Type B pancreatic cell (in vitro differentiated cells): ENCODE measurements at places on chromosomes 5 and 9. TPM values are rescaled to one million over a fixed set of nuclear protein-coding genes. Genes with fewer than 3 reads are reported as not detected.

GRCh38 chr9:69421908-69422801 lies 97.1 kb downstream of the ENTREP1 start:
- DNase-seq: no peak

DNA sequence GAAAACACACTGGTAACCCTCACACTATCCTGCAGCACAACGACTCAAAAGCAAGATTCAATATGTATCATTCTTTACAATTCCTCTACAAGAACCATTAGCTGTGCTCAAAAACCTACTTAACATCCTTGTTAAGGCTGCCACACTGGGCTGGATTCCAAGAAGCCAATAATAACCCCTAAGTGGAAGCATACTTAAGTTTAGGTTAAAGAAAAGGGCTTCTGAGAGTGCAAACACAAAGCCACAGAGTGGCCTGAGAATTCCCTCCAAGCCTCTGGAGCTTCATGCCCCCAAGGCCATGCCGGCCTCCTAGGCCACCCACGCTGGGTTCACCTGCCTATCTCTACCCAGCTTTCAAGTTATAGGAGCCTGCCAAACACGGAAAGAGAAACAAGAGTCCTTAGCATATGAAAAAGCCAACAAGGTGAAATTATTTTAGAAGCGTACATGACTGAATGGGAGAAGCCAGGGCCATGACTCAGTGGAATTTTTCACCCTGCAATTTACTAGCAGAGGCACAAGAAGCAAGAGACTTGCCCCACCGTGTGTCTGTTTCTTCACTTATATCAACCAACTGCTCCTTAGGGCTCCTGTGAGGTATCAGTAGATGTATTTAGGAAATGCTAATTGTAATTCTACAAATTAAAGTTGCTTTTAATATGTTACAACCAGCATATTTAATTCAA lies 293.0 kb downstream of the SPOCK1 start:
- DNase-seq: no peak

Gene CATSPER3
- total RNA-seq: 0.22 and 0.74 TPM in 2 replicates

Gene GABRP
- 55.6 and 198 TPM in 2 replicates for total RNA-seq
